ENCODE measurements at places on chromosomes 3 and 15.

DNA sequence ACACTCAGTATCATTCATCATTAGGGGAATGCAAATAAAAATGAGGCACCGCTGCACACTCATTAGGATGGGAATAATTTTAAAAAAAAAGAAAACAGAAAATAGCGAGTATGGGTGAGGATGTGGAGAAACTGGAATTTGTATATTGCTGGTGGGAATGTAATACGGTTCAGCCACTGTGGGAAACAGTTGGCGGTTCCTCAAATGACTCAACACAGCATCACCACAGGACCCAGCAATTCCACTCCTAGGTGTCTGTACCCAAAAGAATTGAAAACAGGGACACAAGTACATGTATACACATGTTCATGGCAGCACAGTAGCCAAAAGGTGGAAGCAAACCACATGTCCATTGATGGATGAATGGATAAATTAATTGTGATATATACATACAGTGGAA lies 35.2 kb upstream of the RFTN1 start:
- DNase-seq = no peak

- DNase-seq = no peak
Measured at GRCh38 chr15:33443708-33444107, 132.9 kb downstream of the RYR3 start.

- no peak for DNase-seq
Measured at GRCh38 chr15:73711526-73711925, 27.3 kb downstream of the CD276 start.

- no peak for DNase-seq
Measured at GRCh38 chr3:61157414-61157813, 93.8 kb downstream of the FHIT start.

DNA sequence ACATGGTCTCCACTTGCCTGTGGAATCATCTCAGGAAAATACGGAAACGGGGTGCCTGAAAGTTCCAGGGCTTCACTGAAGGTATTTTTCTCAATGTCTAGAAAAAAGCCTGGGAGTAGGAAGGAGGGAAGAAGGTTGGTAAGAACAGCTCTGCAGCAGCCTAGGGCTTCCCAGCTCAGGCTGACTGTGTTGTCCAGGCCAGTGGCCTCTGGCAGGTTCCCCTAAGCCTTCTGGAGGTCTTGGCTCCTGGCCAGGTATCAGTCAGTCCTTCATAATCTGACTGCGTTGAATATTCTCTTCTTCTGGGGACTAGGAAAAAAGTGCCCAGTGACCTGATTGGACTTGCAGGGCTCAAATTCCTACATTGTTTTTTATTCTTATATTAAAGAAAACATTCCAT lies 38.6 kb downstream of the SSR3 start:
- no peak for DNase-seq

- no peak for DNase-seq
Measured at GRCh38 chr3:181006541-181006940, 17.0 kb upstream of the DNAJC19 start.
